ENCODE measurements at places on chromosomes 3 and 15.

DNA sequence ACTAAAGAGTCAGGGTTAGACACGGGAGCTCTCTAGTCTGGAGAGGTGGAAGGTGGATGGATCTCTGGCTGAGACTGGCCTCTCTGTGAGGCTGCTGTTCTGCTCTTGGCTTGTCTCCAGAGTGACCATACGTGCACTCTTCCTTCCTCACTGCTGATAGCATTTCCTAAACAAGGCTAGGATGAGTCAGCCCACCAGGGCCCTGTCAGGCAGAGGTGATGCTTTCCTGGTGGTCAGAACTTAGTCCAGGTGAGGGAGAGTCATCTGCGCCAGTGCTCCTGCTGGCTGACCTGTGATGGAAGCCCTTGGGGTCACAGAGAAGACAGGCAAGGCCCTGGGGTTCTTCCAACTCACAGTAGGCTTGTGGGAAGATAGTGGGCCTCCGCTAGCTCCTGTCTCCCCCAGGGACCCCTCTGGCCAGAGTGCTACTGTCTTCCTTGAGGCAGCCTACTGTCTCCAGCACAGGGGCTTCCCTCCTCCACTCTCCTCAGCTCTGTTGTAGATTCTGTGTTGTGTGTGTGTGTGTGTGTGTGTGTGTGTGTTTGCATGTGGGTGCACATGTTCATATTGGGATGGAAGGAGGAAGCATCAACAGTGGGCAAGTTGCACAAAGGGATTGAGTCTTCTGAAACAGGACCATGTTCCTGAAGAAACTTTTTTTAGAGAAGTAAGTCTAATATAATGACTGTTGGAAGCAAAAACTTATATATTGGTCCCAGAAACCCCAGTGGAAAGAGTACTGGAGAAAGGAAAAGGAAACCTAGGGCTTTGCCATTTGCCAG lies 16.5 kb downstream of the ALPK3 start:
- DNase-seq, result no peak

DNA sequence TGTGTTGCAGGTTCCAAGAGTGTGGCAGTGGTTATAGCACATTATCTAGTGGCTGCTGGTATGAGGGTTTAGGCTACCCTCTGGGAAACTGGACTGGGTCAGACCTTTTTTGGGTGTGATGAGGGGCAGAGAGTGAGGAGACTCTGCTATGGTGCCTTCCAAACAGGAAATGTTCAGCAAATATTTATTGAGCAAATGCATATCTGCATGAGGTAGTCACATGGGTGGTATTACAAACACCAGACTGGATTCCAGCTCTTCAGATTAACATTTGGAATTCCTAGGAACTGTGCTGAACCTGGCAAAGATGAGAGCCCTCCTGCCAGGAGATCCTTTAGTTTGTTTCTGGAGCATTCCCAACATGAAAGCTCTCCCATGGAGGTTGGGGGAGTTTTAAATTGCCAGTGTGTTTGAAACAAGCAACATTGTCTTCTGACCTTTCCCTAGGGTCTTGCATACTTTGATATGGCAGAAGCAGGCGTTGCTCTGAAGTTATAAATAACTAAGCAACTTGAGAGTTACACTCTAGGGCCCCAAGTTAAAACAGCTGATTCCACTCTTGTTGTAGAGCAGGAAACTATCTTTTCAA lies 341.2 kb upstream of the C2CD4B start:
- no peak for DNase-seq

- no peak for DNase-seq
These were observed 106.3 kb downstream of the SMAD6 start for GRCh38 chr15:66808181-66808824.

DNA sequence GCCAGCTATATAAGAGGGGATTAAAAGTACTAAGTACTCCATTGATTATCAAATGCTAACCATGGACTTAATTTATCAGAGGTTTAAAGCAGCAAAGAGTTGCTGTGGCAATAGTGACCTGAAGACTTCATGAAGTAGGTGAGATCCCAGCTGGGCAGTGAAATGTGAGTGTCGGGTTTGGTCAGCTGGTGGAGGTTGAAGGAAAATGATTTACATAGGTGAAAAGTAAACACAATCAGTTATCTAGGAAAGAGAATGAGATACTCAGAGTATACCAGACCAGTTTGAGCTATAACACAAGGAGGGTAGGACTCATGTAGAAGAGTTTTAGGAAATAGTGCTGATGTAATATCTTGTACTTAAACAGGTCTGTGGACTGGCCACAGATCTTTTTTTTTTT lies 16.5 kb upstream of the FBXO22 start:
- DNase-seq, result no peak

- DNase-seq, result no peak
These were observed 237.0 kb downstream of the UACA start for GRCh38 chr15:70526221-70526973.

- DNase-seq, result no peak
These were observed 21.3 kb downstream of the EPHB3 start for GRCh38 chr3:184582646-184583577.

DNA sequence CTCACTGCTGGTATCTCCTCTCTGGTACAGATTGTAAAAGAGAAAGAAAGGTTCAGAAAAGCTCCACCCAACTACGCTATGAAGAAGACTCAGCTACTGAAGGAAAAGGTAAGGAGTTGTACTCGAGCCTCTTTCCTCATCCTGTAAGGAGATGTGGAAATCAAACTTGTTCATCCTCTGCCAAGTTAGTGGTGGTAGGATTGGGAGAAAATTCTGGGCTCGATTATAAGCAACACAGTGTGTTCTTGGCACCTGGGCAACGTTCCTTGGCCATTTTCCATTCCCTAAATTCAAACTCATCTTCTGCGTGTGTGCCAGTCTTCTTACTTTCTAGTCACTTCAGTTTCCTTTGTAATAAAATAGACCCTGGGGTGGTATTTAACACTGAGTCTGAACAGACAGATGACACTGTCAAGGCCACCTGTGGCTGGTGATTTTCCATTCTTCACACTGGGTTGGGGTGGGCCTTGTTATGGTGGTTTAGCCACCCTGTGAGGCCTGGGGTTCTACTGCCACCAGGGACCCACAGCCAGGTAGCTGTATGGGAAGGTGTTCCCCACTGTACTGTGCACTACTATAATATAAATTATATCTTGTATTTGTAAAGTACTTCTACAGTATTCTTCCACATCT lies 17.1 kb upstream of the ITPKA start:
- no peak for DNase-seq

- DNase-seq, result no peak
These were observed 1.3 kb upstream of the MAP6D1 start for GRCh38 chr3:183826448-183827250.

- DNase-seq, result no peak
These were observed 76.5 kb upstream of the SPRED1 start for GRCh38 chr15:38176155-38176554.

DNA sequence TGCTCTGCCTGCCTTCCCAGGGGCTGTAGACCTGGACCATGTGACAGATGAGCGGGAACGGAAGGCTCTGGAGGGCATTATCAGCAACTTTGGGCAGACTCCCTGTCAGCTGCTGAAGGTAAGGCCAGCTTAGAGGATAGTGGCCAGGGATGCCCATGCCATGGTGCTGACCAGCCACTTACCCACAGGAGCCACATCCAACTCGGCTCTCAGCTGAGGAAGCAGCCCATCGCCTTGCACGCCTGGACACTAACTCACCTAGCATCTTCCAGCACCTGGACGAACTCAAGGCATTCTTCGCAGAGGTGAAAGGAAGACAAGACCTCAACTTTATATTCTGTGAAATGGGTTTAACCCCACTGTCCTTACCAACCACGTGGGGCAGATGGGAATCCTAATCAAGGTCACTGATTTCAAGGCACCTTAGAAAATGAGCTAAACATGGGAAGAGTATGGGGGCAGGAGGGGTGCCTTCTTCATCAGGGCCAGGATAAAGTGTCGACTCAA lies 26.7 kb downstream of the NBEAL2 start:
- DNase-seq, result no peak

DNA sequence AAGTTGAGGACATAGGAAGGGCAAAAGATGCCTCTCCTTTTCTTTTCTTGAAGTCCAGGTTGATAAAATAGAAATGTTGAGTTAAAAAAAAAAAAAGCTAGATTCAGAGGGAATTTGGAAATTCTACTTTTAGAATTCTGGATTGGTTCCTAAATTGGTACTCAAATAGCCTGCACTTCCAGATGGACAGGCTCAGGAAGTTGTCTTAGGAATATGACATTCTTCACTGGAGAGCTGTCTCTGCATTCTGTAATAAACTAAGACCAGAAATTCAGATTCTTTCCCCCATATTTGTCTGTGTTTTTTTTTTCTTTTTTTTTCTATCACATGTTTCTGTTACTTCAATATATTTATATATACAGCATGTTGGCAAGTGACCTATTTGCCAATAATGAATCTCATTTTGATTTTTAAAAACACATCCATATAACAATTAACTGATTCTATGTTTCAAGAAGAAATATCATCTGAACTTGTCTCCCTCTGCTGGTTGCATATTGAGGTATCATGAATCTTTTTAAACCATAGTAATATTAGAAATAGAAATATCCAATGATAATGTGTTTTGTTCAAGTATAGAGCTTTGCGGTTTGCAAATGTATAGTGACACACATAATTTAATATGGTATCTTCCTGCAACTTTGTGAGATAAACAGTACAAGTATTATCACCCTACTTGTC lies 8.5 kb upstream of the LSAMP start:
- no peak for DNase-seq

DNA sequence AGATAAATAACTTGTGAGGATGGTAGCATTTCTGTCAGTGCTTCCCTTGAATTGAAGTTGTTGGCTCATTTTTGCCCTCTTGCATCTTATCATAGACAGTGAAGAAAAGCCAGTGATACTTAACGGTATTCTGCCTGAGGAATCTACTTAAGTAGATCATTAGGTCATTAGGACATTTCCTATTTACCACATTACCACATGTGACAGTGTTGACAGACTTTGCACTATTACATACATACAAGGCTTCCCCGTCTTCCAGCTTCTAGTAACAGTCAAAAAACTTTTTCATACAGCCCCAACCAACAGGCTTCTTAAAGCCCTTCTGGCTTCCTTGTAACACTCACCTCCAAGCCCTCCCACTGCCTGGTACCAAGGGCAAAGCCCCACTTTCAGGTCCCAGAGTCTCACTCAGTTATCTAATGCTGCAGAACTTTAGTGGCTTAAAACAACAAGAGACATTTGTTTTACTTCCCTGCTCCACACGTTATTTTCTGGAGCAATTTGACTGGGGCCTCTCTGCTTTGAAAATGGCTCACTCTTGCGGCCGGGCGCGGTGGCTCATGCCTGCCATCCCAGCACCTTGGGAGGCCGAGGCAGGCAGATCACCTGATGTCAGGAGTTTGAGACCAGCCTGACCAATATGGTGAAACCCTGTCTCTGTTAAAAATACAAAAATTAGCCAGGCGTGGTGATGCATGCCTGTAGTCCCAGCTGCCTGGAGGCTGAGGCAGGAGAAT lies 40.0 kb downstream of the ASB7 start:
- no peak for DNase-seq

DNA sequence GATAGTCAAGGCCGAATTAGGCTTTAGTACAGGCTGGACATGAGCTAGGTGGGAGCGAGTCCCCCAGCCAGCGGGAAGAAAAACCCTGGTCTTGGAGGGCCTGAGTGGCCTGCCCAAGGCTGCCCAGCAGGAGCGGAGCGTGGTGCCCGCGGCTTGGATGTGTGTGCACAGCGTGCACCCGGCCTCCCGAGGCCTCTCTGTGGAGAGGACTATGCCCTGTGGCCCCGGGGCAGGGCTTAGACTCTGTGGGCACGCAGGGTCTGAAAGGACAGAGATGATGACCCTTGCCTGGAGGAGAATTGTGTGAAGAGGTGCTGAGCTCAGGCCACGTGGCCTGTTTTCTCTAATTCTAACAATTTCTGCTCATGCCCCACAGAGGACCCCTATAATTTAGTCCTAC lies 124.6 kb upstream of the IQSEC1 start:
- DNase-seq, result no peak

- DNase-seq, result no peak
These were observed 145.1 kb downstream of the TP63 start for GRCh38 chr3:189776149-189776824.

GRCh38 chr3:154642145-154642544 lies 212.2 kb upstream of the GPR149 start:
- DNase-seq, result no peak

GRCh38 chr3:123373474-123373987 lies 75.4 kb downstream of the ADCY5 start:
- no peak for DNase-seq

- DNase-seq, result no peak
These were observed 146.9 kb upstream of the CADPS start for GRCh38 chr3:63022114-63022513.

GRCh38 chr3:51982352-51982837 lies 940 bp upstream of the ACY1 start:
- no peak for DNase-seq

GRCh38 chr3:58012302-58012701 lies 4.1 kb downstream of the FLNB start:
- DNase-seq, result no peak
